Myocyte (in vitro differentiated cells): ENCODE measurements at places on chromosomes 5 and 9.

GRCh38 chr9:120668399-120668798 lies 45.9 kb downstream of the MEGF9 start:
- DNase-seq, result no peak

DNA sequence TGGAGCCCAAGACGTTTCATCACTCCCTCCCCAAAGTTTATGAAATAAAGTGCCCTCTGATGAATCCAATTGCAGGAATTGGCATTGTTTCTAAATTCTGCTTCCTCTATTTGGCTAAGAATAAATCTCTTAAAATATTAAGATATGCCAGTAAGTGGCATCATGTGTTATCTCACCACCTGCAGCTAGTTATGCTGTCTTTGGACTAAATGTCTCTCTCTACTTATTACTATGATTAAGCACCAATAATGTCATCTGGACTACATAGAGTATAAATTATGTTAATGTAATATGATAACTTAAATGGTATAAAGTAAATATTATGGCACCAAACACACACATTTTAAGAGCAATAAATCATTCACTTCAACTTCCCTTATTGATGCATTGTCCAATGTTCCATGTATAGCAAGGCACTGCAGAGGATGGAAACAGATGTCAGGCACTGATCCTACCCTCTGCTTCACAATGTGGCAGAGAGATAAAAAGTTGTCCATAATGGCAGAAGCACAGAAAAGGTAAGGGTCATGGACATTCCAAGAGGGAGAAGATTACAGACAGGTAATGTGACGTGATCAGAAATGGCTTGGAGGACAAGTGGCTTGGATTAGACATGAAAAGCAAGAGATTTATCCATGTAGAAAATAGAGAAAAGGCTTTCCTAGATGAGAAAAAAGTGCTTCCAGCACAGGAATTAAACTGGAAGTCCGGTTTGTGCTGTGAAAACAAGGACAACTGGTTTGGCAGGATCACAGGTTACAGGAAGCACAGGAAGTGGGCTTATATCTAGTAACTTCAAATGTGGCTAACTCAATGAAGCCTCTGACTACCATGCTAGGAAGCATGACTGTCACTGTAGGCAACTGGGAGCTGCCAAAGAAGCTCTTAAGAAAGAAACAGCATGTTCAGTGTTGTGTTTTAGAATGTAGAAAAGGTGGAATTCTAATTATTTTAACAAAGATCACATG lies 26.7 kb downstream of the MARCHF11 start:
- DNase-seq, result no peak

GRCh38 chr9:128091144-128091543 lies 23.1 kb downstream of the SLC25A25 start:
- DNase-seq, result peak; percentile 97

DNA sequence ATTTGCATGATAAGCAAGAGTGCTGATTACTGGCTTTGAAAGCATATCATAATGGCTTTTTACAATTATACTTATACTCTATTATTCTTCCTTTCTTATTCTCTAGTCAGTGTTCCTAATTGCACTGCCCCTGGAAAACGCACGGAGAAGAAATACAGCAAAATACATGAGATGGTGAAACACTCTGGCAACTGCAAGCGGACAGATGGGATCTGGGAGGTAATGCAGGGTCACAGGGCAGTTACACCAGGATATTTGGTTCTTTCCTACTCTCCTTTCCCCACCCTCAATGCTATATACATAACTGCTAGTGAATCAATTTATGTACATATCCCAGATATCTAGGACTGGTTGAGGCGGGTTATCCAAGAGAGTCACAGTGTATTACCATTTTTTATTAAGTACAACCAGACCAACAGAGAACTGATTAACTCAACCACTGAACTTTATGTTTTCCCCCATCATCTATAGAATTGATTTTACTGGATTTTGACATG lies 423.7 kb downstream of the ZSWIM6 start:
- no peak for DNase-seq

- DNase-seq, result no peak
These were observed 513.2 kb downstream of the DIRAS2 start for GRCh38 chr9:90129446-90129845.

DNA sequence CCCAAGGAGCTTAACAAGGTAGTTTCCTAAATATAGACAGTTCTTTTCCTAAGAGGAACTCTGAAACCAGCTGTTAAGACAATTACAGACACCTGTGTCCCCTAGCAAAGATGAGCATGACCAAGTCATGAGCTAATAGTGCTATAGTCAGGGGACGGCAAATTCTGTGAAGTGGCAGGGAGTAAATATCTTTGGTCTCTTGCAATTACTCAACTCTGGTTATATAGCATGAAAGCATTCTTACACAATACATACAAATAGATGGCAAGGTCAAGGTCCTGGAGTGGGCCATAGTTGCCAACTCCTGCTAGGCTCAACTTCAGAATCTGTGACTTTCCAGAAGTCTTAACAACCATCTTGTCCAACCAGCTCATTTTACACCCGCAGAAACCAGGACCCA lies 103.7 kb downstream of the RFK start:
- peak; percentile 6 for DNase-seq

DNA sequence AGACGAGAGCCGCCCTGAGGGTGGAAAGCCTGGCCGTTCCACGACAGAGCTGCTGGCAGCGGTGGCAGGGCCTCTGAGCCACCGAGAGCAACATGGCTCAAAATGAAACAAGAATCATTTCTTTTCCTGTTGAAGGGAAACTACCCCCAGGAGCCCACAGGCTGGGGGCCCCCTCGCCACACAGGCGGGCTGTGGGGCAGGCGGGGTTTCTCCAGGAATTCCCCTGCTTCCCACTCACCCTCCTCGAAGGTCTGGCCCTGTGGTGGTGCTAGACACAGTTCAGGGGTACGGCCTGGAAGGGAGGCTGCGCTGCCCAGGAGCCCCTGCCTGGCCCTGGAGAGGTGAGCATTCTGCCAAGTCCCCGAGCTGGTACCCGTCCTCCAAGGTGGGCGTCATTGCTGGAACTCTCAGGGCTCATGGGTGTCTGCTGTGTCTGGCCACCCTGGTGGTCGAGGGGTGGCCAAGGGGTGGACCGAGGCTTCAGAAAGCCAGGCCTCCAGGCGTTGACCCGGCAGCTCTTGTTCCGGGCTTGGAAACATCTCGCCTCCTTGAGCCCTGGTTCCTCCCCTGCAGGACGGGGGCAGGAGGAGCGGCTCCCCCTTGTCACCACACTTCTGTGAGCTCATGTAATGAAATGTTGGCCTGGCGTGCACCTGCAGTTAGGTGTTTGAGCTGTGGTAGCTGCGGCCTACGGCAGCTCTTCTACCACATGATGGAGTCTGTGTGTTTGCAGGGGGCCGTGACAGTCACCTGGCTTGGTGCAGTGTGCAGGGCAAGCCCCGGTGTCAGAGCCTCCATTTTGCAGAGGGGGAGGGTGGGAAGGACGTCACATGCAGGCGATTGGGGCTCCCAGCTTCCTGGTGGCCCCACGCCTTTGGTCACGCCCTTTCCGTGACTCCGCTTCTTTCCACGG lies 65.3 kb downstream of the RXRA start:
- DNase-seq, result no peak

GRCh38 chr5:174195517-174195916 lies 150.0 kb downstream of the NSG2 start:
- DNase-seq, result no peak
